Fibroblast of upper back skin (primary cell): ENCODE measurements at places on chromosomes 3 and 15.

DNA sequence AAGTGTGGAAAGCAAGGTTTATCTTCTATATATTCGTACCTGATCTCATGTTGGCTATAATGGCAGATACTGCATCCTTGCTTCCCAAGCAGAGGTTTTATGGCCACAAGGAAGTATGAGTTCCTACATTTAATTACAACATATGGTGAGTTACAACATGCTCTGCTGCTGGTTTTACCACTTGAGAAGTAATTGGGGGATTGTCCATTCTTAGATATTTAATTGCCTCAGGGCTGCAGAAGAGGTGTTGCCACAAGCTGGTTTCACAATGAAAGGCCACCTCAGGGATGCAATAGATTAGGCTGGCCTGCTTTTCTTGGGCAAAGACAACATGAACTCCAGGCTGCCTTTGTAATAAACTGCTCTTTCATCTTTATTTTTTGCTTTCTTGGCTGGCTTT is 48.6 kb downstream of the RAP2B start:
- DNase-seq = no peak

GRCh38 chr15:60982249-60982910 is 246.7 kb downstream of the RORA start:
- DNase-seq = peak; percentile 51

DNA sequence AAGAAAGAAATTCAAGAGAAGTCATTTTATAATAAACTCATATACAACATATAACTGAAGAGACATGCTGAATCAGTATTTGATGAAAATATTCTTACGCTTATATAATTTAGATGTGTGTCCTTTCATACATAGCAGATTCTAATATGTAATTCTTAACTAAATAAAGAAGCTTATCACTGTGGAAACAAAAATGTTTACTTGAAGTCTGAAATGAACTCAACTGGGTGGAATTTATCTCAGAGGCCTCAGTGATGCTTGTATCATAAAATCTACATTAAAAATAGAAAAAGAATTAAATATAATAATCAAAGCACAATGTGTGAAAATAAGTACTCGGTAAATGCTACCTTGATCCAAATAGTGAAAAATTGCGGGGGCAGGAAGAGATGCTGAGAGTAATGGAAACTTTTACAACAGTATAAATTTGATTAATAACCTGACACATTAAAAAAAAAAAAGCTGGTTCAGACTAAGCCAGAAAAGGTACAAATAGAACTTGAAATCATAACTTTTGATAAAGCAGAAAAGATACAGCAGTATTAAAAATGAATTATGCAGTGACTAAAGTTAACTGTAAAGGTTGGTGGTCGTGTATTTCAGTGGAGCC is 12.0 kb upstream of the CBLB start:
- no peak for DNase-seq

- DNase-seq = peak; percentile 82
These were observed 160.2 kb upstream of the TBL1XR1 start for GRCh38 chr3:177357352-177358090.

DNA sequence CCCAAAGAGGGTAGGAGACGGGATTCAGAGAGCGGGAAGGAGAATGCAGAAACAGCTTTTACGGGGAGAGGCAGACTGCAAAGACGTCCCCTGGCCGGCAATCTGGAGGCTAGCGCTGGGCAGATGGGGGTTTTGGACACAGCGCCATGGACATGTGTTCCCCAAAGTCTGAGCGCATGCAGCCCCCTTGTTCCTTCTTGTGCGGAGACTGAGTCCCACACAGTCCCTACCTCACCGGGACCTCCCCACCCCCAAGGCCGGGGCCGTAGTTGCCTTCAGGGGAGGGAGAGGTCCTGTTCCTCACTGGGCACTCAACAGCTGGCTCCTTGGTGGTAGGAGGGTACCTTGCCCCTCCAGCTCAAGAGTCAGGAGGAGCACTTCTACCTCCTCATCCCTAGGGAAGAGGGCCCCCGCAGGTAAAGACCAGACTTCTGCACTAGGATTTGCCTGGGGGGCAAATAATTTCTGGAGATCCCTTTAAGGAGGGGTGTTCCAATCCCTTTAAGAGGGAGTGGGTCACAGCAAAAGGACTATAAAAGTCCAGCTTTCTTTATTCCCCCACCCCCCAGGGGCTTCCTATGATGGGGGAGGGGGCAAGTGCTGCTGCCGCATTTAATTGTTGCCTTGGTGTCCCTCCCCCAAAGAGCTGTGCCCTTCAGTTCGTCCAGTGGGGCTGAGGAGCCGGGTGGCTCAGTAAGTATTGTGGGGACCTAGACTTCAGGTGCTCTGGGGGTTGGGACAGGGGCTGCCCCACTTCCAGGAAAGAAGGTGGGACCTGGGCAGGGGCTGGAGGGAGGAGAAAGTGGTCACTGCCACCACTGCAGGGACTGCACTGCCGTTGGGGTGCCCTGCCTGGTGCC is 3.6 kb upstream of the BAHD1 start:
- no peak for DNase-seq

GRCh38 chr3:118057086-118057485 is 977.6 kb downstream of the IGSF11 start:
- no peak for DNase-seq

DNA sequence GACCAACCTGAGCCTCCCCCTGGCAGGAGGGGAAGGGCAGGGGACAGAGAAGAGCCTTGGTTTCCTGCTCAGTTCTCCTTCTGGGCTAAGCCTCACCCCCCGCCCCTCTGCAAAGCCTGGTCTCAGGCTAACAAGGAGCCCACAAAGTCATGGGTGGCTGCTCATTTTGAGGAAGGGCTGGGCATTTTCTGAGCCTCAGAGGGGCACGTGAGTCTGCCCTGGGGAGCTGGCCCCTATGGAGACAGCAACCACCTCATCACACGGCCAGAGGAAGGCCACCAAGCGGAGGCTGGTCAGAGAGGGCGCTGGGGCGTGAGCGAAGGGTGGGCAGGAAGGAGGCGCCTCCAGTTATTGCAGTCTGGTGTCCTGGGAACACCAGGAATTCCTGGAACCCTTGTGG is 18.7 kb downstream of the ABTB1 start:
- DNase-seq = no peak

GRCh38 chr3:149770246-149770645 is 18.0 kb upstream of the COMMD2 start:
- DNase-seq = no peak

GRCh38 chr3:30184091-30184810 is 422.1 kb upstream of the TGFBR2 start:
- no peak for DNase-seq

GRCh38 chr3:42148982-42149432 is 57.9 kb downstream of the TRAK1 start:
- DNase-seq = peak; percentile 83

DNA sequence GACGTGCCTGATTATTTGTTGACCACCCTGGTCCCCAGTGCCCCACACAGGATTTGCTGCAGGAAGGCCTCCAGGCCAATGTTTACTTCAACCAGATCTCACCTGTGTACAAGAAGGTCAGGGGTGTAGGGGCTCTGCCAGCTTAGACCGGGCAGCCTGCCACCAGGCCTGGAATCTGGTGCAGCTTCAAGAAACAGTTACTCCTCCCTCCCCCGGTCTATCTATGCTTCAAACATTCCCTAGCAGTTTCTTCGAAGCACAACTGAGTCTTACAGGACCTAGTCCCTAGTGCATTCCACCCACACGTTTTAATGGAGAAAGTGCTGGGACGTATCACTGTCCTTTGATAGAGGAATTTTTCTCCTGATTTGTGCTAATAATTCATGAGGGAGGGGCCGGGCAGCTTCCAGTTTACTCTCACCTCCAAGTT is 8.0 kb downstream of the SH3BP5 start:
- no peak for DNase-seq

- no peak for DNase-seq
These were observed 9.1 kb upstream of the C3orf22 start for GRCh38 chr3:126567696-126568438.

- no peak for DNase-seq
These were observed 123.0 kb downstream of the MEGF11 start for GRCh38 chr15:66130496-66131034.

- peak; percentile 68 for DNase-seq
These were observed 16.5 kb upstream of the TIMP4 start for GRCh38 chr3:12175137-12175593.

- DNase-seq = no peak
These were observed 18.7 kb downstream of the ATP13A3 start for GRCh38 chr3:194468086-194468485.

DNA sequence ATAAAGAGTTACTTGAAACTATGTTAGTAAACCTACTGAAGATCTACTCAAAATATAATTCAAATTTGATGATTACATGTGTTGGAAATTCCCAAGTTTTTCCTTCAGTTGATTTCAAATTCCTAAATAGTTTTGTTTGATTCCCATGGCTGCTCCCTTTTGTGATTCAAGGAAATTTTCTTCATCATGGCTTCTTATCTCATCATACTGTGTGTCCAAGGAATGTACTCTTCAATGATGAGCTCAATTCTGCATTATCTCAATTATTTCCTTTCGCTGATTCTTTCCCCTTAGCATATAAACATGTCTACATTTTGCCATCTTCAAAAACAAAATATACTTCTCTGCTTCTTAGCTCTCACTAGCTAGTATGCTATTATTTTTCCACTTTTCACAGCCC is 460.4 kb upstream of the NAALADL2 start:
- DNase-seq = no peak

GRCh38 chr3:16415911-16416476 is 97.5 kb downstream of the RFTN1 start:
- DNase-seq = peak; percentile 42

- no peak for DNase-seq
These were observed 18.5 kb upstream of the CMTM8 start for GRCh38 chr3:32220006-32220405.

- DNase-seq = no peak
These were observed 9.0 kb downstream of the ARPP21 start for GRCh38 chr3:35648347-35648746.

DNA sequence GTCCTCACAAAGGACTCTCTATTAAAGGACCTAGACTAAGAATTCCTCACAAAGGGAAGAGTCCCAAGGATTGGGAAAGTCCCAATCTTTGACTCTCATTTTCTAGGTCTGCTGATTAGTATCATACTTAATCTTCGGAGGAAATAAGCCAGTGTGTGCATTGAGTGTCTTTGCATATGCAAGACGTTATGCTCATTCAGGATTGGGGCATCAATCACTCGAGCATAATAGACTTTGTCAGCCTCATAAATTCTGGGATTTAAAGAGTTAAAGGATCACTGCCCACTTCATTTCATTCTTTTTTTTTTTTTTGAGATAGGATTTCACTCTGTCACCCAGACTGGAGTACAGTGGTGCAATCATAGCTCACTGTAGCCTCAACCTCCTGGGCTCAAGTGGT is 154.3 kb downstream of the RBPMS2 start:
- DNase-seq = no peak

DNA sequence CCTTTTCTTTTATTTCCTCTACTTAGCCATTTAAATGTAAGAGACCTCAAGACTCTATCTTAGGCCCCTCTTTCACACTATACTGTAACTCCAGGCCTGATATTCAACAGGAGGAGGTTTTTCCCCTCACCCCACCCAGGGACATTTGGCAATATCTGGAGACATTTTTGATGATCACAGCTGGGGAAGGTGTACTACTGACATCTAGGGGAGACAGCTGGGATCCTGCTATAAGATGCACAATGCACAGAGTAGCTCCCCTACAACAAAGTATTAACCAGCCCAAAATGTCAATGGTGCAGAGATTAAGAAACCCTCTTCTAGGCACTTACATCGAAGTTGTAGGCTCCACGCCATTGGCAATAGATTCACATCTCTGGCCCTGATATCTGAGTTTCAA is 517.5 kb upstream of the UBE2E2 start:
- peak; percentile 4 for DNase-seq

DNA sequence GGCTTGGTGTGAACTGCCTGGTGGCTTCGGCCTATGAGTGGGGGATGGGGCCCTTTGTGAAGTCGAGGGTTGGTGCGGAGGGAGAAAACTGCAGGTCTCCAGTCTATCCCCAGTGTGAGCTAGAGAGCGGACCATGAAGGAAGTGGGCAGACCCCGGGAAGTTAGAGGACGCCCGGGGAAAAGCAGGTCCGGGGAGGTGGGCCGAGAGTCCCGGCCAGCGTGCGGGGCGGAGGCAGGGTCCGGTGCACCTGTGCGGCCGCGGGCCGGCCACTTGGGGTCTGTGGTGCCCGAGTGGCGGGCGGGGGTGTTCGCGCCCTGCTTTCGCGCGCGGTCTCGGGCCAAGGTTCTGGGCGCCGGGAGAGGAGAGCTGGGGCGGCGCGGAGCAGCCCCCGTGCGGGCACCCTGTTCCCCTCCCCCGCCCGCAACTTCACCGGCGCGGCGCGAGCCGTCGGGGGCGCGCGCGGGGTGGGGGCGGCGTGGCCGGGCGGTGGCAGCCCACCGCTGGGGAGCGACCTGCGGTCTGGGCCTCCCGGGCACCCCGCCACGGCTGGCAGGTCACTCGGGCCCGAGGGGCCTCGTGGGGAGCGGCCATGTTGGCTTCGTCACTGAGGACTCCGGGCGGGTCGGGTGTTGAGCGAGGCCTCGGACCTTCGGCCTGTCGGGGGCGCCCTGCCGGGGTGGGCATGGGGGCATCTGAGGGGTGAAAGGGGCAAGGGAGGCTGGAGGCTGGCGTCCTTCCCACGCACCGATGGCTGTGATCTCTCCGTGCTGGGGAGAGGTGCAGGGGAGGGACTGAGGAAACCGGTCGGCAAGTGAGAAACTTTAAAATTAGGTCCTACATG is 4.8 kb downstream of the UBE2E1 start:
- DNase-seq = no peak

GRCh38 chr3:187935623-187936156 is 190.4 kb upstream of the BCL6 start:
- no peak for DNase-seq

DNA sequence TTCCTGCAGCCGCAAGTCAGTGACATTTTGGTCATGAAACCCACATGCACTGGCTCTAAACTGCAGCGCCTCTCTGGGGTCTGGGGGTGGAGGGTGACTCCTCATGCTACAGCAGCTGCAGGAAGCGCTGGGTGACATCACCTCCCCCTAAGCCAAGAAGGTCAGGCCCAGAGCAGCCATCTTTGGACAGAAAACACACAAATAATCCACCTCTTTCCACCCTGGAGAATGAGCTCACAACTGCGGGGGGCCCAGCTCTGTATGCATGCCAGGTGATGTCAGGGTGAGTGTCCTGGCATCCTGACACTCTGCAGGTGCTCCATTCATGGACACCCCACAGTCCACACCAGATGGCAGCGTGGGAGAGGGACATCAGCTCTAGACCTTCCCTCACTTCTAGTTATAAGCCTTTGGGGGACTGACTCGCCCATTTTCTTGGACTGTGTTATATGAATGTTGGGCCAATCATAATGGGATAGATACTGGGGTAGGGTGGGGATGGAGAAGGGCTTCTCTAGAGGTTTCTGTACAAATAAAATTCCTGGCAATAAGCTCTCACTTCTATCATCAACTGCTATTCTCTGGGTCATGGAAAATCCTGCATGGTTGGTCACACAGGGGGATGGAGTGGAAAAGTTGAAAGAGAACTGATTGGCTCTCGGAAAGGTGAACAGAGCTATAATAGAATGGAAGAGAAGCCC is 70.7 kb upstream of the THBS1 start:
- DNase-seq = no peak

GRCh38 chr3:31248563-31248992 is 284.1 kb upstream of the STT3B start:
- no peak for DNase-seq
